ENCODE measurements at places on chromosomes 11 and 22. TPM values are rescaled to one million over a fixed set of nuclear protein-coding genes. Genes with fewer than 3 reads are reported as not detected.

DNA sequence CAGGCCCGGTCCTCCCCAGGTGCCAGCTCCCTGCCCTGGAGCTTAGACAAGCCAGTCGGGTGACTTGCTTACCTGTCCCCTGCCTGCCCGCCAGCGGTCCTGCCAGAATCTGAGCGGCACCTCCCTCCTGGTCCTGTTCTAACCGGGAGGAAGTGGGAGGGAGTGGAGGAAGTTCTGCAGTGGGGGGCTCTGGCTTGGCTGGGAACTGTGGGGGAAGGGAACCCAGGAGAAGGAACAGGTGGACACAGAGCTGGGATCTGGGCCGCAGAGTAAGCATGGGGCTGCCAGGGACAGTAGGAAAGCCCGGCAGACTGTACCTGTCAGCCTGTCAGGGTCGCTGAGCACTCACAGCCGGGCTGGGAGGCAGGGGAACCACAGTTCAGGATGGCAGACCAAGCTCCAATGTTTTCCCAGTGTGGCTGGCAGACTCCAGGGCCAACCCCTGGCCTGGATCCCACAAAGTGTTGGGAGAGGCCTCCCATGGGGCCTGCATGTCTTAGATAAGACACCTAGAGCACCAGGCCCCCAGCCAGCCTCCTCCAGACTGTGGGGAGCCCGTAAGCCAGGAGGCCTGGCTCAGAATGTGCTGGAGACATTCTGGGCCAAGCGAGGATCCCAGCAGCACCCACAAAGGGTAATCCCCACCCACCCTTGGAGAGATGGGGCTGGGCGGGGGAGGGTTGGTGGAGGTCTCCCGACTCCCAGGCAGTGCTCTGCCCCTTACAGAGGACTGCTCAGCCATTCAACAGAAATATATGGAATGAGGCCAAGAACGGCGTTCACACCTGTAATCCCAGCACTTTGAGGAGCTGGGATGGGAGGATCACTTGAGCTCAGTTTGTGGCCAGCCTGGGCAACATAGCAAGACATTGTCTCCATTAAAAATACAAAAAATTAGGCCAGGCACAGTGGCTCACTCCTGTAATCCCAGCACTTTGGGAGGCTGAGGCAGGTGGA, 2.3 kb downstream of the CYB5R3 start:
- no peak for DNase-seq

MPZL2 gene
- total RNA-seq = 1.4 TPM

DNA sequence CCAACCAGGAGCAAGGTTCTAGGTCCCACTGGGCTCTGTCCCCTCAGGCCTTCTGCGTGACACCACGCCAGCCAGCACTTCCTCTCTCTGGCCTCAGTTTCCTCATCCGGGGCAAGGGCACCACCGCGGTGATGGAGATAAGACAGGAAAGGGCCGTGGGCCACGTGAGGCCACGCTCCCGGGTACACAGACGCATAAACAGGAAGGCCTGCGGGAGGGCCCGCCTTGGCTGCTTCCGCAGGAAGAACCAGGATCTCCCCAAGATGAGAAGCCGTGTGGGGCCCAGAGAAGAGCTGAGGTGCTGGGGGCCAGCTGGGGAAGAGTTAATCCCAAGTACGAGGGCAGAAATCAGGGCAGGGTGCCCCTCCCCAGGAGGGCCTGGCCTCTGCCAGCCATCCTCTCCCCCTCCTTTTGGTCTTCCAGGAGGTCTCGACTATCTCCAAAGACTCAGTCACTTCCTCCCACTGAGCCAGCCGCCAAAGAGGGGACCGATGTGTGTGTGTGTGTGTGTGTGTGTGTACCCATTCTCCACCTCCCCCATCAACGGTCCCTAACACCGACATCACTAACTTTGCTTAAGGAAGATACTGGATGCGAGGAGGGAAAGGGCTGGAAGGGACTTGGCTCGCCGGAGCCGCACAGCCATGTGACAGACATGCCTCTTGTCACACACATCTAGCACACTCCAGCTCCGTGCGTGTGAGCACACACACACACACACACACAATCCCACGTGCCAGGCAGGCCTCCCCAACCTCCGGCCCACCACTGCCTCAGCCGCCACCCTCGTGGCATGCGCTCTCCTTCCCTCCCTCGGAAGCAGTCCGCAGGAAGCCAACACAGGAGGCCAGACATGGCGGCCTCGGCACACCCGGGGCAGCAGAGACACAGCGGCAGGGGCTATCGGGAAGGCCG, 1.4 kb downstream of the MFNG start:
- no peak for DNase-seq

- DNase-seq = no peak
Observed at GRCh38 chr11:46633291-46634217, 16.2 kb downstream of the ATG13 start.

Data from occipital lobe (tissue), 3 donors.